ENCODE measurements at places on chromosomes 7 and 10.

- DNase-seq: no peak
These were observed 375.9 kb downstream of the BMPER start for GRCh38 chr7:34281260-34281659.

GRCh38 chr10:34109952-34110702 lies 705.0 kb downstream of the PARD3 start:
- DNase-seq: no peak

DNA sequence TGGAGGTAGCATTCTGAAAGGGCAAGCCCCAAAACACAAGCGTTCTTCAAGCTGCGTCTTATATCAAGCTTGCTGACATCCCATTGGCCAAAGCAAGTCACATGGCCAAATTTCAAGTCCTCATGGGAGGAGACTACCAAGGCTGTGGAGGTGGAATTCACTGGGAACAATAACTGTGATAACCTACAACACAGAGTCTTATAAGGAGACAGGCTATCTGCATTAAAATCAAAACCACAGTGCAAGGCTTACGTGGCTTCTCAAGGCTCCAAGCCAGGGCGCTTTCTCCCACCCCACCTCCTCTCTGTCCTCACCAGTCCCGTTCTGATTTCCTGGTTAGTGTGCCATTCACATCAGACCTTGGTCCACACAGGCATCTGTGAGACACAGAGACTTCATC lies 39.4 kb downstream of the ADRB1 start:
- DNase-seq: no peak

- DNase-seq: no peak
These were observed 19.2 kb upstream of the GRID1 start for GRCh38 chr10:86385806-86386205.
